Esophagus squamous epithelium (tissue), 5 donors: ENCODE measurements at places on chromosomes 6 and 20.

DNA sequence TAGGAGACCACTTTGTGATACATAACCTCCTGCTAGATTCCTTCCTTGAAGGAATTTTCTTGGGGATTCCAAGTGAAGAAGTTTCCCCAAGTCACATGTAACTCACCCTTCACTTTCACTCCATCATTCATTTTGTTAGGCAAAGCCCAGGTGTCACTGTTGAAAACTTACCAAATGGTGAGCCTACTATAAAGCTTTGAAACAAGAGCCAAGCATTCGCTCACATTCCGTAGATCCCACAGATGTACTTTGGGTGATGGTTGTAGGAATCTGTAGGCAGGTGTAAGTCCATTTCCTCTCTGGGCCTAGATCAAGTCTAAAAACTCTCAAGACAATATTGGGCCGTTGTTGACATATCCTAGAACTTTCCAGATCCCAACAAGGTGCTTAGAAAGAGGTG, 74.1 kb downstream of the PRDM1 start:
- DNase-seq: no peak

DNA sequence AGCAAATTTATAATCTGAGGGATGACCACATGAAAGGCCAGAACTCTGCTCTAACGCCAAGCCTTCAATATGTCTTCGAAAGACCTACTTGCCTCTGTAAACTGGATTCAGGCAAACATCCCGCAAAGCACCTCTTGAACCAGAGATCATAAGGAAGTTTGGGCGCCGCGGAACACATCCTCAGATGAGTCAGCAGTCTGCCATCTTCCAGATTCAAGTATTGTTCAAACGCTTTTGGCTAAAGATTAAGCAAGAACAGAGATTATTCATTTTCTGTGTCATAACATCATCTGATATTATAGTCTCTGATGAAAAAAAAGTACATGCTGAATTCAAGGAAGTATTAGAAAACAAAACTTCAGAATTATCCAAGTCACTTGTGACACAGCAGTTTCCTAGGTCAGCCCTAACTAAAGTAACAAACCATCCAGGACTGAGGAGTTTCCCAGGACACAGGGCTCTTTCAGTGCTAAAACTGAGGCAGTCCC, 20.8 kb downstream of the TBC1D7 start:
- DNase-seq: no peak

DNA sequence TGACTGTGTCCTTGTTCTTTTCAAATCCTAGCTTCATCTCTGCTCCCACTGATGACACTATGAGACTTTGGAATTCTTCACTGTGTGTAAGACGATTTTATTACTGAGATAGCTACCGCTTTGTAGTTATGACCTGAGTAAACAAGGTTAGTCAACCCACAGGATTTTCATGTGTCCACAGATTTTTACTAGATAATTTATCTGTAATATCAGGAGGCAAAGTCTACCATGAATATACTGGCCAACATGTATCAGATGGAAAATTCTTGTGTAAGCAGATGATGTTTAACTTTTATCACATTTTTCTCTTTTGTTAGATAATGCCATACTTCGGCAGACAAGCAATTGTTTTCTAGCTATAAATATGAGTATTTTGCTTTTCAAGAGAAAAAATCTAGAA, 119.8 kb downstream of the SGK1 start:
- DNase-seq: no peak

- DNase-seq: no peak
These were observed 901 bp downstream of the KCNK15 start for GRCh38 chr20:44746367-44747165.

- DNase-seq: no peak
These were observed 45.9 kb upstream of the NOP56 start for GRCh38 chr20:2606507-2607006.

GRCh38 chr20:58109126-58109880, 119.2 kb downstream of the ANKRD60 start:
- DNase-seq: no peak

DNA sequence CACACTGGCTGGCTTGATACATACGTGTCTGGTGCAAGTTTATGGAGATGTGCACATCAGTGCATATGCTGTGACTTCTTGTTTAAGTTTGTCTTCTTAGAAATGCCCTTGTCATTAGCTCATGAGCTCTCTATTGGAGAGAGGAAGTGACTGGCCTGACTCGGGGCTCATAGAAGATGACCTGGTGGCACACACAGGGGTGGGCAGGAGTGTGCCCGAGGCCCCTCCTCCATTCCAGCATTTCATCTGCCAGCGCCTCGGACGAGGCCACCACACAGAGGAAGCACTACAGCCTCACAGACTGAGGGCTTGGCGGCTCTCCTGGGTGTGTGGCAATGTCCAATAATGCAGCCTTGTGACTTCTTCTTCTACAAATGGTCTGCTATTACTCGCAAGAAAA, 109.7 kb downstream of the FAM120B start:
- no peak for DNase-seq

- DNase-seq: no peak
These were observed 483.4 kb downstream of the FRK start for GRCh38 chr6:115577270-115577669.

GRCh38 chr6:136111831-136112230, 138.3 kb downstream of the MTFR2 start:
- DNase-seq: no peak

- no peak for DNase-seq
These were observed 24.0 kb downstream of the ADA start for GRCh38 chr20:44627364-44628010.

GRCh38 chr6:3849681-3850450, 693 bp downstream of the FAM50B start:
- no peak for DNase-seq

DNA sequence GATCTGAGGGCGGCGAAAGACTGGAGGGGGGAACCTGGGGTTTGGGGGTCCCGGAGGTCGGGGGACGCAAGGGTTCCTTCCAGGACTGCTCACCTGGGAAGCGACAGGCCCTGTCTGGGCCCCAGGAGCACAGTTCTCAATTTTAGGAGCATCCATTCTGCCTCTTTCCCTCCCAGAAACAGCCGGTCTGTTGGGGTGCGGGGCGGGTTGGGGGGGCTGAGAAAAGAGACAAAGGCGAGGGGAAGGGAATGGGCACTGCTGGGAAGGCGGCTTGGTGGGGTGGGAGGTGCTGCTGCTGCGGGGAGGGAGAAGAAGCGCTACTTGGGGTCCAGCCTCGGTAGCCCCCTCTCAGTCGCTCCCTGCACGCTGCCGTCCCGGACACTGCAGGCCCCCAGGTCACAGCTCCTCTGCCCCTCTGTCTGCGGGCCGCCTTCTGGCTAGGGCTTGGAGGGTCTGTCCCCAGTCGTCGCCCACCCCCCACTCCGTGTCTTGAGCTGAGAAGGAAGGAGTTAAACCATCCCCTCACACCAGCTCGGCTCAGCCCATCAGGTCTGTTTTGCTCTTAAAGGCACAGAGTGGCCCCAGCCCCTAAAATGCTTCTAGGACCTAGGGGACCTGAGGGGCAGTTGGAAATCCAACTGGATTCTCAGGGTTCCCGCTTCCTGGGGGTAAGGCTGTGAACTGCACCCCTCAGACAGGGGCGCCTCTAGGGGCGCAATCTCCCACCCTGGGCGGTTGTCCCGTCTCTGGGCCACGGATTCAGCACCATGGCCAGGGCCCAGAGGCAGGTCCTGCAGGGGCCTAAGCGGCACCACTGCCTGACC, 690 bp downstream of the GDAP1L1 start:
- no peak for DNase-seq

- DNase-seq: no peak
These were observed 208.2 kb downstream of the DLL1 start for GRCh38 chr6:170082531-170083187.

- no peak for DNase-seq
These were observed 284.7 kb upstream of the HSF2 start for GRCh38 chr6:122114717-122115116.

- DNase-seq: no peak
These were observed 74.0 kb downstream of the GRM4 start for GRCh38 chr6:34071884-34072379.

- DNase-seq: no peak
These were observed 76.2 kb downstream of the ATXN1 start for GRCh38 chr6:16684896-16685554.

DNA sequence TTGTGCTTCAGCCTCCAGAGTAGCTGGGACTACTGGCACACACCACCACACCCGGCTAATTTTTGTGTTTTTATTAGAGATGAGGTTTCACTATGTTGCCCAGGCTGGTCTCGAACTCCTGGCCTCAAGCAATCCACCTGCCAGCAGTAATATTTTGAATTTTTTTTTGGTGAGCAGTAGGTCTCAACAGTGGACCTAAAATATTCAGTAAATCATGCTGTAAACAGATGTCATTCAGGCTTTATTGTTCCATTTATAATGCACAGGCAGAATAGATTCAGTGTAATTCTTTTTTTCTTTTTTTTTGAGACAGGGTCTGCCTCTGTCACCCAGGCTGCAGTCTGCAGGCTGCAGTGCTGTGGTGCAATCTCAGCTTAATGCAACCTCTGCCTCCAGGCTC, 69.7 kb downstream of the NCOA3 start:
- DNase-seq: no peak

DNA sequence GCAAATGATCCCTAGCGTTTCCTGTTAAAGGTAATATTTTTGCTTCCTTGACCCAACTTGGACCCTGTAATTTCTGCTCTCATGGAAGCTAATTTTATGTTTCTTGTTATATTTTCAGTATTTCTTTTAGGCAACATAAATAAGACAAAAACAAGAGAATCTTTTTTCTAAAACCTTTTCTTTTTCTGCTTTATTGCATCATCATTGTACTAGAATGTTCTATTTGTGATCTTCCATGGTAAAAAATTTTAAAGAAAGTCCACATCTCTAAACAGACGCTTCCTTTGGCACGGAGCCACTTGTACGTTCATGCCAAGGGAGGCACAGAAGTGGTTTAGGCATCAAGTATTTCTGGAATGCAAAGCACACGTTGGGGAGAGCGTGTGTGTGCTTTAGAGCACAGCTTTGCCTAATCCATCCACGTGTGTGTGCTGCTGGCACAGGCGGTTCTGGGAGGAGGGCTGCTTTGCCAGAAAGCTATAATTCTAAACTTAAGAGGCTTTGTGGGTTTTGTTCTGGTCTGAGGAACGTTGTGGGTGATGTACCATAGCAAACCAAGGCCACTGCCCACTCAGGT, 98.3 kb downstream of the SASH1 start:
- no peak for DNase-seq

DNA sequence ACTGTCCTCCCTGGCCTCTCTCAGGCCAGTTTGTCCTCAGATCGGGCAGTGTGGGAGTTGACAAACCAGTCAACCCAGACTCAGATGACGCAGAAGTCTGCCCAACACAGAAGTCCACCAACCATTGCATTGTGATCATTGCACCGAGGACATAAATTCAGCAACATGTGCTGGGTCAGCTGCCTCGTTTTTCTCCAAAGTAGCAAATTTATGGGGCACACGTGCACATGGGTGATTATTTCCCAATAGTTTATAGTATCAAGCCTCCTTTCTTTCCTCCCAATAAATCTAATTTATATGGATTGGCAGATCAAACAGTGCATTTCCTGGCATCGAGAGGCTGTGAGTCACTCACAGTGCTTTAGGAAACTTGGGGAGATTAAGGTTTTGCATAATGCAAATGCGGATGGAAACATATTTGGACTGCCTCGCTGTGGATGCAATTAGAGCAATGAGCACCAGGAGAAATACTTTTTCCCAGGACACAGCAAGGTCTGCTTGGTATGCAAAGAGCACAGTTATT, 413.7 kb upstream of the SULF2 start:
- DNase-seq: no peak

DNA sequence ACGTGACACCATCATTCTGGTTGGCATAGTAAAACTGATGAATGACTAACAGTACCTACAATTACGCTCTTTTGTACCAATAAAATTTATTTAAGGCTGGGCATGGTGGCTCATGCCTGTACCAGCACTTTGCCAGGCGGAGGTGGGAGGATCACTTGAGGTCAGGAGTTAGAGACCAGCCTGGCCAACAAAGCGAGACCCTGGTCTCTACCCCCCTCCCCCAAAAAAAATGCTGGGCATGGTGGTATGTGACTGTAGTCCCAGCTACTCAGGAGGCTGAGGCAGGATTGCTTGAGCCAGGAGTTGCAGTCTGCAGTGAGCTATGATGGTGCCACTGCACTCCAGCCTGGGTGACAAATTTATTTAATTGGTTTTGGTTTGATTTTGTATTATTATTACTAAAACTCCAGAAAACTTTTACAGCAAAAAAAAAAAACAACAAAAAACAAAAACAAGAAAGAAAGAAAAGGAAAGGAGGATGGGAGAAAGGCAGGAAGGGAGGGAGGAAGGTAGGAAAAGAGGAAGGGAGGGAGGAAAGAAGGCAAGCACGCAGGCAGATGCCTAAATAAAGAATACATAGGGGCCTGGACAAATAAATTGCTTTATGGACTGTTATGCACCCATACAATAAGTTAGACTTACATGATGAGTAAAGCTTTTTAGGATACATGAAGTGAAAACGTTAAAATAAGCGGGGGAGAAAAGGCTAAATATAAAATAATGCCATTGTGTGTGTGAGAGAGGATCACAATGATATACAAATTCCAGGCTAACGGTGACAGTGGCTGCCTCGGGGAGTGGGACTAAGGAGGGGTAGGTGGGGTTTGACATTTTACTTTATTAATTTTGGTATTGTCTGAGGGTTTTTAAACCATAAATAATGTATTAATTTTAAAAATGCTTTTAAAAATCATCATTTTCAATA, 682 bp upstream of the ZSCAN9 start:
- no peak for DNase-seq

DNA sequence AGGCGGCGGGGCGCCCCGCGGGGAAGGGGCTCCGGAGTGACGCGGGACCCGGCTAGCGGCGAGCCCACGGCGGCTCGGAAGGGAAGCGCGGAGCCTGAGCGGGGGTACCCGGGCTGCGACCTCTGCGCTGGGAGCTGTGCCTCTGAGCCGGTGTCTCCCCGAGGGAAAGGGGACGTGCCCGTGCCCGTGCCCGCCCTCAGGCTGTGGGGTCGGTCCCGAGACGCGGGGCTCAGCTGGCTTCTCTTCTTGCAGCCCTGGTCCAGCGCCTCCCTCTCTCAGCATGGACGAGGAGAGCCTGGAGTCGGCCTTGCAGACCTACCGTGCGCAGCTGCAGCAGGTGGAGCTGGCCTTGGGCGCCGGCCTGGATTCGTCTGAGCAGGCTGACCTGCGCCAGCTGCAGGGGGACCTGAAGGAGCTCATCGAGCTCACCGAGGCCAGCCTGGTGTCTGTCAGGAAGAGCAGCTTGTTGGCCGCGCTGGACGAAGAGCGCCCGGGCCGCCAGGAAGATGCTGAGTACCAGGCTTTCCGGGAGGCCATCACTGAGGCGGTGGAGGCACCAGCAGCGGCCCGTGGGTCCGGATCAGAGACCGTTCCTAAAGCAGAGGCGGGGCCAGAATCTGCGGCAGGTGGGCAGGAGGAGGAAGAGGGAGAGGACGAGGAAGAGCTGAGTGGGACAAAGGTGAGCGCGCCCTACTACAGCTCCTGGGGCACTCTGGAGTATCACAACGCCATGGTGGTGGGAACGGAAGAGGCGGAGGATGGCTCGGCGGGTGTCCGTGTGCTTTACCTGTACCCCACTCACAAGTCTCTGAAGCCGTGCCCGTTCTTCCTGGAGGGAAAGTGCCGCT, 686 bp downstream of the ZGPAT start:
- no peak for DNase-seq

GRCh38 chr6:163878698-163879097, 464.2 kb downstream of the QKI start:
- no peak for DNase-seq

GRCh38 chr6:16334671-16335070, 96.3 kb downstream of the GMPR start:
- no peak for DNase-seq

GRCh38 chr20:18773566-18773965, 40.0 kb upstream of the SCP2D1 start:
- DNase-seq: no peak

GRCh38 chr6:23524548-23524947, 601.5 kb upstream of the NRSN1 start:
- DNase-seq: no peak

- no peak for DNase-seq
These were observed 49.9 kb upstream of the KLHL31 start for GRCh38 chr6:53715434-53715833.
